Activated naive CD8-positive, alpha-beta T cell treated with anti-CD3 and anti-CD28 coated beads for 36 hours (primary cell): ENCODE measurements at places on chromosomes 2 and 18. TPM values are rescaled to one million over a fixed set of nuclear protein-coding genes. Genes with fewer than 3 reads are reported as not detected.
A peak's percentile ranks its signal among the peaks of the same experiment; 100 is the strongest.

DNA sequence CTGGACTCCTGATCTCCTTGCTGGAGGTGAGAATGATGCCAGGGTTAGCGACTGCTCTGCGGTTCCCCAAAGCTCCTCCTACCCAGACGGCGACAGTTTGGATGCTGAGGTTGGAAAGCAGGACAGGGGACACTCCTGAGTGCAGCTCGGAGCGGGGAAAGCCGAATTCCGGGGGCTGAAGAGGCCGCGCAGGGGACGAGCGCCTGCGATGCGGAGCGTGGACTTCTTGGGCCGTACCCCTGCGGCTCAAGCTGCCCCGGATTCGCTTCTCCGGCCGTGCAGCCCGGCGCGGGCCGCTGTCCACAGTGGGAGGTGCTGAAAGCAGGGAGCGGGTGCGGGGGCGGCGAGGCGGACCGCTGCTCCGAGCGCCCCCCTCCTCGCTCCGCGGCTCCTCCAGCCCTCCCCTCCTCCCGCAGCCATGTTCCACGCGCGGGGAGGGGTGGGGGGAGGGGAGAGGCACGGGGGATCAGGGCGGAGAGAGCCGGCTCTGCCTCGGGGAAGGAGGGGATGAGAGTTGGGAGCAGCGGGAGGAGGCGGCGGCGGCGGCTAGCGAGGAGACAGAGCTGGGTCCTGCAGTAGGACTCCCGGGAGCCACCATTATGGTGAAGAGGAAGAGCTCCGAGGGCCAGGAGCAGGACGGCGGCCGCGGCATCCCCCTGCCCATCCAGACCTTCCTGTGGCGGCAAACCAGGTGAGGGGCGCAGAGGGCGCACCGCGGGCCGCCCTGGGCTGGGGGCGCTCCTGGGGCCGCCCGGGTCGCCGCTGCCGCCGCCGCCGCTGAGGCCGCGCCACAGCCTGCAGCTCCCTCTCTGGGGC, at the start of gene UNC80:
Gene UNC80 (plus strand): TSS at position 359 of the 816 bp plus-strand sequence. CDS start 241 bp downstream, at position 600.
- DNase-seq: peak; percentile 41

- DNase-seq: no peak
These were observed 53.6 kb upstream of the ITGA6 start for GRCh38 chr2:172373766-172374165.

Gene IFIH1
- 35.9 TPM for total RNA-seq

GRCh38 chr2:100957996-100958653, 44.0 kb upstream of the RPL31 start:
- DNase-seq: no peak

GRCh38 chr18:73827801-73828200, 319.8 kb downstream of the FBXO15 start:
- no peak for DNase-seq

Gene NR4A2
- 49.9 TPM for total RNA-seq

Gene TOGARAM2
- total RNA-seq: 2.0 TPM

GRCh38 chr2:235051436-235052260, 99.8 kb downstream of the SH3BP4 start:
- no peak for DNase-seq

DNA sequence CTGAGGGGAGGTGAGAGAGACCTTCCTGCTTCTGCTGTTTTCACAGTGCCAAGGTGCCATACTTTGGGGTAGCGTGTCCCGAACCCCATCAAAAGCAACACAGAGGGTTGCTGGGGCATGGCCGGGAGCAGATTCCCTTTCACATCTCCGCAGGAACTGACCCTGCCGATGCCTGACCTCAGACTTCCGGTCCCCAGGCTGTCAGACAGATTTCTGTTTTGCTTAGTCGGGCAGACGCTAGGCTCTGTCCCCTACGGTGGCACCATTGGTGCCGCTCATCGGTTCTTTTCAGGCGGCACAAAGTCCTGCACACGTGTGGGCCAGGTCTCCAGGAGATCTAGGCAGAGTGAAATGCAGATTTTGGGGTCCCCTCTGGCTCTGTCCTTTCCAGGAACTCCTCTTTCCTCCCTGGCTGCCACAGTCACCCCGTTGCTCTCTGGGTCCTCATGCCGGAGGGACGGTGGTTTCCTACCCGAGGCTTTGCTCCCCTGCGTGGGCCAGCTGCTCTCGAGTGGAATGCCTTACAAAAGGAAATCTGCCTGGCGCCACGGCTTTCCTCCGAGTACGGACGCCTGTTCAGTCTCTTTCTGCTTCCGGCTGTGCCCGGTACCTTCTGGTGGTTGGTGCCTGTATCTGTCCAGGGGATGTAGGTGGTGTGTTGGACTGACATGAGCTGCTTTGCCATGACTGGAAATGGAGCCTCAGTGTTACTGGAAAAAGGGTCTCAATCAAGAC, 39.3 kb downstream of the RTP5 start:
- DNase-seq: no peak

Gene OSBPL1A
- total RNA-seq: 4.0 TPM

DNA sequence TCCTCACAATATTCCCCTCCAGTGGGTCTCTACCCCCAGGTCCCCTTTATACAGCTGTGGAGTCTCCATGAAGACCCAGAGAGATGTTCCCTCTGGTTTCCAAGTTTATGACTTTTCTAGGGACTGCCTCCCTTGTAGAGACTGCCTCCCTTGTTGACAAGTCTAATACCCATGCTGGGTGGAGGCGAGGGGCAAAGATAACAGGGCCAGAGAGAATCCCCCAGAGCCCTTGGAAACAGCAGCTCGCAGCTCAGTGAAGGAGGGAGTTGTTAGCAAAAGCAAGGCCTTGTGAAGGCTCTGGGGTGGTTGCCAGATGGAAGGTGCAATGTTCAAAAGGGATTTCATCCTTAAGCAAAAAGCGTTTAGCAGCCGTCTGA, 75.0 kb upstream of the GATA6 start:
- DNase-seq: no peak

DNA sequence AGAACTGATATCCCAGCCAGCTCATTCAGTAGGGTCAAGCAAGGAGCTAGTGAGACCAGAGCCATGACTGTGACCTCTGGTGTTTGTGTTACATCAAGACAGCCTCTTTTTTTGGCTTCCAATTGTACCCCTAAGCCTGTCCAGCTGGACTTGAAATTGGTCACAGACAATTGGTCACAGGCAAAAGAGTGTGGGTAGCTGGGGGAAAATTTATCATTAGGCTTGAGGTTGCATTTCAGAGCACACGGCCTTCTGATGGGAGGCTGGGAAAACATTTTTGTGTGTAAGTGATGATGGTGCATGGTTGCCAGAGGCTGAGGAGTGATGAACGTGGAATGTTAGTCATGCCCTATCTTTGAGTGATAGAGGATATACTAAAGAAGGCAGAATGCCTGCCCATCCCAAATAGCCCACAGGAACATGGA, 285.1 kb upstream of the SLC14A2 start:
- DNase-seq: no peak

GRCh38 chr2:192060161-192060560, 134.6 kb downstream of the TMEFF2 start:
- no peak for DNase-seq

- DNase-seq: no peak
These were observed 4.2 kb downstream of the SH3BP4 start for GRCh38 chr2:234955971-234956509.

Gene CNGA3
- not detected for total RNA-seq

Gene IL1R2
- 0.21 TPM for total RNA-seq

GRCh38 chr2:64404002-64404731, 49.8 kb upstream of the LGALSL start:
- no peak for DNase-seq

- no peak for DNase-seq
These were observed 80.7 kb downstream of the PSMG2 start for GRCh38 chr18:12783524-12783923.

Gene ABI2
- 36.3 TPM for total RNA-seq

Gene FBXO48
- 1.7 TPM for total RNA-seq

GRCh38 chr2:224561234-224562005, 23.7 kb downstream of the CUL3 start:
- DNase-seq: no peak
